ENCODE measurements at places on chromosomes 16 and 17.

DNA sequence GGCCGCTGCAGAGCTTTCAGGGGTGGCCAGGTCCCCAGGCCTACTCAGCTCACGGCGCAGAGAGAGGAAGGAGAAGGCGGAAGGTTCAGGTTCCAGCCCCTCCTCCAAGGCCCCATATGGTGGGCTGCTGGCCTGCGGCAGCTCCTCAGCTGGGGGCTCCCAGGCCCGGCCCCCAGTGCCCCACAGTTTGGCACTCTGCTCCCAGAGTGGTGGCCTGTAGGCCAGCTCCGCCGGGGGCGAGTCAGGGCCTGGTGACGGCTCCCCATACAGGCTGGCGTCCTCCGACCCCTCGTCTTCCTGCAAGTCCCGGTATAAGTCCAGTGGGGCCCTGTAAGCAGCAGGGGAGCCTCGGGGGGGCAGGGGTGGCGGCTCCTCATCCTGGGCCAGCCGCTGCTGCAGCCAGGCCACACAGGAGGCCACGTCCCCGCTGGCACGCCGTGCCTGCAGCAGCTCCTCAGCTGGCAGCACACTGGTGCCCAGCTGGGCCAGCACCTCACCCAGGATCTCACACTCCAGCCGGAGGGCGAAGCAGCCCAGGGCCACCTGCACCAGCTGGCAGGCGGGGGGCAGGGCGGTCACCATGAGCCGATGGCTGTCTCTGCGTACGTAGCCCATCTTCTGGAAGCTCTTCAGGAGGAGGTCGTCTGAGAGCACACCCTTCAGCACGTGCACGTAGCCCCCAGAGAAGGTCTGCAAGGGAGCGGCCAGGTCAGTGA, 3.7 kb downstream of the SPATA2L start:
- no peak for DNase-seq

- no peak for DNase-seq
Measured at GRCh38 chr17:4393806-4394205, 27.3 kb upstream of the UBE2G1 start.

DNA sequence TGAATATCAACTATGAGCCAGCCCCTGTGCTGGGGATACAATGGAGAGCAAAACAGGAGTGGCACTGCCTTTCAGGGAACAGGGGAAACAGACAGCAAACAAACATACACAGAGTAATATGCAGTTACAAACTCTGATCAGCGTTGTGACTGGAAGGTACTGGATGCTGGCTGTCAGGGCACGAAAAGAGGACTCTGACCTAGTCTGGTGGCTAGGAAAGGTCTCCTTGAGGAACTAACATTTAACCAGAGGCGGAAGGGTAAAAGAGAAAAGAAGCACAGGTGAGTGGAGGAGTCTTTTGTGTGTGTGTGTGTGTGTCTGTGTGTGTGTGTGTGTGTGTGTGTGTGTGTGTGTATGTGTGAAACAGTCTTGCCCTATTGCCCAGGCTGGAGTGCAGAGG, 12.4 kb upstream of the B4GALNT2 start:
- DNase-seq = no peak

GRCh38 chr17:27349540-27350021, 55.7 kb downstream of the WSB1 start:
- no peak for DNase-seq
